ENCODE measurements at places on chromosomes 7 and 10.
A peak's percentile ranks its signal among the peaks of the same experiment; 100 is the strongest.

- peaks cover 2% of the 10 kb centered on the region for H3K27me3 ChIP-seq
- H3K4me1 ChIP-seq, result no peaks in the 10 kb centered on the region
- no peak overlapping the region for H3K4me3 ChIP-seq
- H3K27ac ChIP-seq, result no peak overlapping the region
- no peaks in the 10 kb centered on the region for H3K36me3 ChIP-seq
- DNase-seq, result no peak
Measured at GRCh38 chr7:14021069-14021468, 31.6 kb upstream of the ETV1 start.

DNA sequence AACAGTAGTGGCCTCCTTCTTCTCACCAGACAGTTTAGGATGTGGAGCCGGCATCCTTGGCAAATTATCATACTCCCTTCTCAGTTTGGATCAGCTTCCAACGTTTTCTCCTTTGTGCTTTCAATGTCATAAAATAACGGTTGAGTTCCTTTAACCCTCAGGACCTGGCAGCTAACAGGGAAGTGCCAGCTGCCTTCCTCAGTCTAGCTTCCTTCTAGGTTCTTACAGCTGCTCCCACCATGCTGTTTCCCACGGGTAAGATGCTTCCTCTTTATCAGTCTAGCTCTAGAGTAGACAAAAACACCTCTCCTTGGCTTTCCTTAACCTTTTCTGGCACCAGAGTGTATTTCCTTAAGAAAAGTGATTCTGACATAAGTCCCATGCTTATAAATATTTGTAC is 33.2 kb downstream of the BLVRA start:
- no peaks in the 10 kb centered on the region for H3K4me1 ChIP-seq
- H3K4me3 ChIP-seq, result no peak overlapping the region
- DNase-seq, result no peak
- no peaks in the 10 kb centered on the region for H3K27me3 ChIP-seq

GRCh38 chr10:117320050-117320665 is 55.1 kb downstream of the PDZD8 start:
- H3K4me3 ChIP-seq, result no peak overlapping the region
- H3K36me3 ChIP-seq, result peaks cover 8% of the 10 kb centered on the region
- no peaks in the 10 kb centered on the region for H3K27me3 ChIP-seq
- H3K27ac ChIP-seq, result no peak overlapping the region
- peaks cover 2% of the 10 kb centered on the region for H3K4me1 ChIP-seq

- no peak for DNase-seq
- no peaks in the 10 kb centered on the region for H3K27me3 ChIP-seq
- no peaks in the 10 kb centered on the region for H3K4me1 ChIP-seq
- H3K27ac ChIP-seq, result no peak overlapping the region
Measured at GRCh38 chr7:43769791-43770465, 11.4 kb downstream of the BLVRA start.

DNA sequence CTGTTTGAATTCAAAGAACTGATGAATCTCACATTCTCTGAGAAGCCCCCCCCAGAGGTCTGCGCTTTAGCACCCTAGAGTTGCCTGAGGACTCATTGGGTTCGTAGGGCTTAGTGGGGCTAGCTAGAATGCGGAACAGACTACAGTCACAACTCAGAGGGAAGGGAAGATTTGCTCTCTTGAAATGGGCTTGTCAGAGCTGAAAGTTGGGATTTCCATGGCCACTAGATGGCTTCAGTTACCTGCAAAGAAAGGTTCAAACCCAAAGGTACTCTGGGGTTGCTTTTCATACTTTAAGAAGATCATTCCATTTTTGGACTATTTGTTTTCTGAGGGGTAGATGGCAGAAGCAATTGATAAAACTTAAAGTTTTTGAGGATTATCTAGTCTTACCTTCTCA is 205.0 kb downstream of the BBS9 start:
- no peak overlapping the region for H3K4me3 ChIP-seq
- DNase-seq, result no peak
- H3K36me3 ChIP-seq, result peaks cover 4% of the 10 kb centered on the region

- no peak overlapping the region for H3K4me3 ChIP-seq
- H3K36me3 ChIP-seq, result peaks cover 9% of the 10 kb centered on the region
- no peaks in the 10 kb centered on the region for H3K27me3 ChIP-seq
- peaks cover 13% of the 10 kb centered on the region for H3K4me1 ChIP-seq
Measured at GRCh38 chr10:72593963-72594362, 31.9 kb downstream of the MICU1 start.

- no peak for DNase-seq
- no peak overlapping the region for H3K4me3 ChIP-seq
- H3K27ac ChIP-seq, result peak overlapping the region; percentile 62
- H3K36me3 ChIP-seq, result peaks cover 34% of the 10 kb centered on the region
Measured at GRCh38 chr10:119829429-119829828, 43.2 kb downstream of the MCMBP start.

GRCh38 chr10:125370578-125370977 is 210.2 kb upstream of the CTBP2 start:
- H3K36me3 ChIP-seq, result no peaks in the 10 kb centered on the region
- no peaks in the 10 kb centered on the region for H3K4me1 ChIP-seq
- peaks cover 2% of the 10 kb centered on the region for H3K27me3 ChIP-seq
- no peak overlapping the region for H3K4me3 ChIP-seq
- no peak overlapping the region for H3K27ac ChIP-seq

Measured in memory B cell (primary cell).